Large intestine (tissue), 12 donors: ENCODE measurements at places on chromosomes 5 and 9. TPM values are rescaled to one million over a fixed set of nuclear protein-coding genes. Genes with fewer than 3 reads are reported as not detected.

ECM2 gene
- 9.8 TPM for polyA plus RNA-seq

PRDM9 gene
- polyA plus RNA-seq, result not detected

RALGDS gene
- 43.8 TPM for polyA plus RNA-seq

FBLL1 gene
- 4.0 TPM for polyA plus RNA-seq

C5orf46 gene
- polyA plus RNA-seq, result not detected

ARL14EPL gene
- polyA plus RNA-seq, result not detected

FCHSD1 gene
- polyA plus RNA-seq, result 21.4 TPM

IL4 gene
- not detected for polyA plus RNA-seq

TYRP1 gene
- 0.37 TPM for polyA plus RNA-seq
